ENCODE measurements at places on chromosomes 4 and X. TPM values are rescaled to one million over a fixed set of nuclear protein-coding genes. Genes with fewer than 3 reads are reported as not detected.

PDCL2 gene
- total RNA-seq = not detected

GRCh38 chr4:4831825-4832224 is 27.6 kb upstream of the MSX1 start:
- no peak overlapping the region for H3K27ac ChIP-seq
- DNase-seq = no peak
- H3K36me3 ChIP-seq = no peaks in the 10 kb centered on the region
- no peaks in the 10 kb centered on the region for H3K4me1 ChIP-seq

DNA sequence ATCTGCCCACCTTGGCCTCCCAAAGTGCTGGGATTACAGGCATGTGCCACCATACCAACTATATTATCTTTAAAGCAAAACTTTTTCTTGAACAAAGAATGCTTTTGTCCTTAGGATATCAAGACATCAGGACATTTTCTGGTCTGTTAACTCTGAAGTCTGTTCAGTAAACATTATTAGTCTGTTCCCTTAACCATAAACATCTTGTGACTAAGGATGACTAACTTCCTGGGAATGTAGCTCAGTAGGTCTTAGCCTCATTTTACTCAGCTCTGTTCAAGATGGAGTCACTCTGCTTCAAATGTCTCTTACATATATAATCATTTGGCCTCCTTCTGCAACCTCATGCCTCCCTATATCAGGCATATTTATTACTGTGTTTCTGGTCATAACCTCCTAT is 122.9 kb downstream of the UBE2NL start:
- no peak overlapping the region for H3K4me3 ChIP-seq
- no peak overlapping the region for H3K27ac ChIP-seq
- H3K4me1 ChIP-seq = no peaks in the 10 kb centered on the region
- H3K27me3 ChIP-seq = no peaks in the 10 kb centered on the region
- no peaks in the 10 kb centered on the region for H3K36me3 ChIP-seq

CD99 gene
- 410 TPM for total RNA-seq

ATP1B4 gene
- total RNA-seq = not detected

DNA sequence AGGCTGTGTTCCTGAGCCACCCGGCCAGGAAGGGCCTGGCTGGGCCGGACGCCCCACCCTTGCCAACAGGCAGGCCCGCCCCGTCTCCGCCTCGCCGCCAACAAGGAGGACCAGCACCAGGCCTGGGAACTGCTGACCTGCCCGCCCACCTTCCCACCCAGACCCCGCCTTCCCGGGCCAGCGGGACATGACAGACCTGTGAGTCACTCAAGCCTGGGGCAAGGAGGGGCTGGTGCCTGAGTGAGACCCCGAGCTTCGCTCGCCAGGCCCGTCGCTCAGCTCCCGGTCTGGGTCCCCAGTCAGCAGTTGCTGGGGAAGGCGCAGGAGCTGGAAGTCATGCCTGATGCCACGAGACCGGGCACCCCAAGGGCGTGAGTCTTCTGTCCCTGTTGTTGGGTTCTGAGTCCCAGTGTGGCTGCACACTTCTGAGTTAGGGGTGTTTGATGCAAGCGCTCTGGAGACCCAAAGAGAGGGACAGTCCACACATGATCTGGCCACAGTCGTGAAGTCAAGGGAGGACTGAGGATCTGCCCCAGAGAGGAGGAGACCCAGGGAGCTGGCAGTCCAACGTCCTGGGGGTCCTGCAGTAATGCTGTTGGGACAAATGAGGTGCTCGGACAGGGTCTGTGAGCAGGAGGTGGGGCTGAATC is at the start of gene DNASE1L1:
Gene DNASE1L1 (minus strand): TSS at position 33 of the 650 bp plus-strand sequence. CDS start 3,686 bp downstream, outside the sequence.
- H3K4me3 ChIP-seq = peak within 1 kb of the TSS; percentile 61
- H3K27ac ChIP-seq = peak within 1 kb of the TSS; percentile 67
- peaks cover 18% of the 10 kb centered on the region for H3K36me3 ChIP-seq
- H3K4me1 ChIP-seq = peaks cover 18% of the 10 kb centered on the region
- no peak for DNase-seq

NKX6-1 gene
- not detected for total RNA-seq

DNA sequence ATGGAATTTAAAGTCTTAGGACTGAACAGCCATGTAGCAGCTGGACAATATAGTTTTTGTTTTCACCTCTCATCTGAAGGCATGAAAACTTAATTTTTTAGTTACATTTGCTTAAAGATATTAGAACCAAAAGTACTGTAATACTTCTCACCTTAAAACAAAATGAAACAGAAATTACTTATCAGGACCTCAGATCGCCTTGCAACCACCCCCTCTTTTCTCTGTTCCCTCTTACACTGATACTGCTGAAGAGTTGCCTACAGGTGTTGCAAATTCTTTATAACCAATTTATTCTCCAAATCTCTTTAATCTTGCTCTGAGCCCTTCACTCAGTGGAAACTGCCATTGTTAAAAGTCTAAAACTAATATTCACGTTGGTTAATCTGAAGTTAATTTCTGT is 145.0 kb downstream of the SPCS3 start:
- H3K4me3 ChIP-seq = no peak overlapping the region
- no peak for DNase-seq
- H3K27ac ChIP-seq = no peak overlapping the region
- H3K4me1 ChIP-seq = no peaks in the 10 kb centered on the region
- H3K36me3 ChIP-seq = no peaks in the 10 kb centered on the region

SMIM31 gene
- total RNA-seq = not detected

DNA sequence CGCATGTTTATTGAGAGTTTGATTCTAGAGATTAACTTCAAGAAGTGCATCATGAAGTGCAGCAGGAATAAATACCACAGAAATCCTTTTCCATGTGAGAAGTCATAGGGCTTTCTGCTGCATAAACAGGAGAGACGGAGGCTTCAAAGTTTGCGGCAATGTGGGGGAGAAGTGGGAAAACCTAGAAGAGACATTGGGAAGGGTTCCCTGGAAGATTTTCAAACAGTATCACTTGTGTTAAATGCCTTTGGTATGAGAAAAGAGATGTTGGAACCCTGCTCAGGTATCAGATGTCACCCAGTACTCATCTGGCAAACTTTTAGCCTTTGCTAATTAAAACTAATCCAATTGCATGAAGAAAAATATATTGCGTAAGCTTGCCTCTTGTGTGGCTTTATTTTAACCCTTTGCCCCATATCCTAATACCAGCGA is 15.4 kb downstream of the NHS start:
- H3K27ac ChIP-seq = no peak overlapping the region
- H3K4me1 ChIP-seq = no peaks in the 10 kb centered on the region
- H3K4me3 ChIP-seq = no peak overlapping the region

DNA sequence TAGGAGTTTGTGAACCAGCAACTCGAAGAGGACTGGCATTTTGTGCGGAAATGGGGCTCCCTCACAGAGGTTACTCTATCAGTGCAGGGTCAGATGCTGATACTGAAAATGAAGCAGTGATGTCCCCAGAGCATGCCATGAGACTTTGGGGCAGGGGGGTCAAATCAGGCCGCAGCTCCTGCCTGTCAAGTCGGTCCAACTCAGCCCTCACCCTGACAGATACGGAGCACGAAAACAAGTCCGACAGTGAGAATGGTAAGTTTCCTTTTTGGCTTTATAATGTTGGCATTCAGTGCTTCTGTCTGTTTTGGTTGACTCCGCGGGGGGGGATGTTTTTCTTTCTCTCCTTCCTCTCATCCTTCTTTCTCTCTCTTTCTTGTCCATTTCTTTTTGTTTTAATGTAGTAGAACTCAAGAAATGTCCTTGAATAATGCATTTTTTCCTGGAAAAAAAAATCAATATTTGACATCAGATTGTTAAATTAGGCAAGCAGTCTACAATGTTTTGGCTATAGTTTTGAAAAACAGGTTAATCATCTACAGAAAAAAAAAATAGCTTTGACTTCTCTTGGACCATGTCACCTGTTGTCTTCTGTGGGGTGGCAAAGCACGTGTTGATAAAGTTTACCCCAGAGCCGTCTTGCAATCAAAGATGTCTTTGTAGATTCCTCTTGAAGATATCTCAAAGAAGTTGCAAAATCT is 103.6 kb downstream of the TENM3 start:
- H3K4me1 ChIP-seq = no peaks in the 10 kb centered on the region
- DNase-seq = no peak

GRCh38 chrX:44002567-44002966 is 29.4 kb upstream of the NDP start:
- no peaks in the 10 kb centered on the region for H3K36me3 ChIP-seq
- no peaks in the 10 kb centered on the region for H3K4me1 ChIP-seq
- H3K27me3 ChIP-seq = no peaks in the 10 kb centered on the region

DNA sequence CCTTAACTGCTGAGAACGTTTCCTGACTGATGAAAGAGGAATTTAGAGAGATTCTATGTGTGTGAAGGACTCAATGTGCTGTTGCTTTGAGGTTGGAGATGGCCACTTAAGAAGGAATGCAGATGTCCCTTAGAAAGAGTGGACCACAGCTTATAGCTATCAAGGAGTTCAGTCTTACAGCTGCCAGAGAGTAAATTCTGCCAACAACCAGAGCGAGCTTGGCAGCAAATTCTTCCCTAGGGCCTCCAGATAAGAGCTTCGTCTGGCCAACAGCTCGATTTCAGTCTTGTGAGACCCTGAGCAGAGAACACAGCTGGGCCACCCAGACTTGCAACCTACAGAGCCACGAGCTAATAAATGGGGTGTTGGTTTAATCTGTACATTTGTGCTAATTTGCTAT is 21.8 kb downstream of the MID1 start:
- no peak for DNase-seq
- no peaks in the 10 kb centered on the region for H3K27me3 ChIP-seq
- no peak overlapping the region for H3K27ac ChIP-seq
- no peaks in the 10 kb centered on the region for H3K4me1 ChIP-seq
- H3K4me3 ChIP-seq = no peak overlapping the region

GUCY1A1 gene
- total RNA-seq = not detected

GRCh38 chr4:42412251-42412650 is 15.0 kb downstream of the SHISA3 start:
- no peak for DNase-seq
- no peak overlapping the region for H3K27ac ChIP-seq
- no peaks in the 10 kb centered on the region for H3K4me1 ChIP-seq
- H3K27me3 ChIP-seq = no peaks in the 10 kb centered on the region

DNA sequence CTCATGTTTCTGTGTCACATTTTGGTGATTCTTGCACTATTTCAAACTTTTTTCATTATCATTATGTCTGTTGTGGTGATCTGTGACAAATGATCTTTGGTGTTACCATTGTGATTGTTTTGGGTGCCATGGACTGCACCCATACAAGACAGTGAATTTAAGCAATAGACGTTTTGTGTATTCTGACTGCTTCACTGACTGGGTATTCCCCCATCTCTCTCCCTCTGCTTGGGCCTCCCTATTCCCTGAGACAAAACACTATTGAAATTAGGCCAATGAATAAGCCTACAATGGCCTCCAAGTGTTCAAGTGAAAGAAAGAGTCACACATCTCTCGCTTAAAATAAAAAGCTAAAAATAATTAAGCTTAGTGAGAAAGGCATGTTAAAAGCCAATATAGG is 60.2 kb downstream of the BANK1 start:
- no peaks in the 10 kb centered on the region for H3K36me3 ChIP-seq
- no peak overlapping the region for H3K27ac ChIP-seq
- no peaks in the 10 kb centered on the region for H3K27me3 ChIP-seq
- no peak for DNase-seq

DNA sequence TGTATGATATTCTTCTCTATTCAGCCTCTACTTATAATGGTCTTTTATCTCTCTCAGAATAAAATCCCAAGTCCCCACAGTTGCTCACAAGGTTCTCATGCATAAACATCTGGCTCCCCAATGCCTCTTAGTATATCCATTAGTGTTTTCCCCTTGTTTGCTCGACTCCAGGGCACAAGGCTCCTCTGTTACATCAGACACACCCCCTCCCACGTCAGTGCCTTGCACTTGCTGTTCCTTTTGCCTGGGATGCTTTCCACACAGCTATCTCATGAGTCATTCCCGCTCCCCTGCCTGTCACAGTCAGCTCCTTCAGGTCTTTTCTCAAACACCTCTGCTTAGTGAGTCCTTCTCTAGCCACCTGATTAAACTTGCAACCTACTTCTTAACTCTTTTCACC is 260.2 kb downstream of the IL1RAPL1 start:
- DNase-seq = no peak
- H3K4me1 ChIP-seq = no peaks in the 10 kb centered on the region
- no peaks in the 10 kb centered on the region for H3K27me3 ChIP-seq
- no peaks in the 10 kb centered on the region for H3K36me3 ChIP-seq
- no peak overlapping the region for H3K27ac ChIP-seq

- H3K27ac ChIP-seq = no peak overlapping the region
- no peaks in the 10 kb centered on the region for H3K4me1 ChIP-seq
- H3K36me3 ChIP-seq = no peaks in the 10 kb centered on the region
- H3K4me3 ChIP-seq = no peak overlapping the region
- H3K27me3 ChIP-seq = peaks cover 2% of the 10 kb centered on the region
- no peak for DNase-seq
Observed at GRCh38 chr4:128462103-128462783, 174.6 kb upstream of the PGRMC2 start.

DNA sequence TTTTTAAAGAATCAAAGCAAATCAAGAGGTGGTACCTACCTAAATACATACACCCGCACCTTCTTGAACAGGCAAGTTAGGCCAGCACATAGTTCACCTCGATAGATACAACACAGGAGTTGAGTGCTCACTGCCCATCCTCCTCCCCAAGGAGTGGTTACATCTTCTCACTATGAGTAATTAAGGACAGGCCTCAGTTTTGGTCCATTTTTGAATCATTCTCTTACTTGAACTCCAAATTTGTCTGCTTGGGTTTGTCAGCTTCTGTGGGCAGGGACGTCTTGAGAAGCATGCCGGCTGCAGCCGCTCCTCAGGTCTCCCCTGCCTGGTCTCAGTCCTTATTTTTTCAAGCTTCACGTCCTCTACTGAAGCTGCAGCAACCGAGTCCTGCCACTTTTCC is 190.6 kb upstream of the RBPJ start:
- peaks cover 72% of the 10 kb centered on the region for H3K4me1 ChIP-seq
- peaks cover 67% of the 10 kb centered on the region for H3K36me3 ChIP-seq
- peak; percentile 45 for DNase-seq
- H3K27ac ChIP-seq = peak overlapping the region; percentile 79
- no peak overlapping the region for H3K4me3 ChIP-seq
- H3K27me3 ChIP-seq = no peaks in the 10 kb centered on the region

CENPVL1 gene
- not detected for total RNA-seq

- peaks cover 3% of the 10 kb centered on the region for H3K4me1 ChIP-seq
- no peak overlapping the region for H3K4me3 ChIP-seq
- H3K27me3 ChIP-seq = peaks cover 7% of the 10 kb centered on the region
- no peaks in the 10 kb centered on the region for H3K36me3 ChIP-seq
- no peak for DNase-seq
Observed at GRCh38 chrX:135416546-135416945, 5.2 kb upstream of the SMIM10L2A start.

CYLC1 gene
- total RNA-seq = not detected

- no peak overlapping the region for H3K27ac ChIP-seq
- no peaks in the 10 kb centered on the region for H3K27me3 ChIP-seq
- DNase-seq = no peak
- peaks cover 4% of the 10 kb centered on the region for H3K36me3 ChIP-seq
- H3K4me3 ChIP-seq = no peak overlapping the region
Observed at GRCh38 chrX:48592971-48593370, 4.3 kb upstream of the WDR13 start.

DNA sequence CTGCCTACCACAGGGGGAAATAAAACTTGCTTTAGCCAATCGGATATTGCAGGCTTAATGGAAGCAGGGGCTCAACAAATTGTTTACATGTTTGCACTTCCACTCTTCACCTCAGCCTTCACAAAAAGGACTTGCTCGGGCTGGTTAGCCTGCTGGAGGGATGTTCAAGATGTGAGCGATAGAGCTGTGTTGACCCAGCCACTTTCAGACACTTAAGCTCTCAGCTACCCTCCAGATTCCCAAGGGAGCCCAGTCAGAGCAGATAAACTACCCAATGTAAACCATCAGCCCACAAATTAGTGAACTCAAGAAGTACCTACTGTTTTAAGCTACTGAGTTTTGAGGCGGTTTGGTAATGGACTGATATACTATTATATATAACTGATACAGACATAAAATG is 508.4 kb upstream of the FTHL17 start:
- no peaks in the 10 kb centered on the region for H3K36me3 ChIP-seq
- no peak for DNase-seq
- no peaks in the 10 kb centered on the region for H3K27me3 ChIP-seq
- no peaks in the 10 kb centered on the region for H3K4me1 ChIP-seq
